ENCODE measurements at places on chromosomes 16 and 17.
A peak's percentile ranks its signal among the peaks of the same experiment; 100 is the strongest.

- DNase-seq = no peak
Observed at GRCh38 chr16:88282564-88283395, 100.0 kb upstream of the ZNF469 start.

GRCh38 chr17:39687101-39687545, 734 bp downstream of the PGAP3 start:
- DNase-seq = no peak

DNA sequence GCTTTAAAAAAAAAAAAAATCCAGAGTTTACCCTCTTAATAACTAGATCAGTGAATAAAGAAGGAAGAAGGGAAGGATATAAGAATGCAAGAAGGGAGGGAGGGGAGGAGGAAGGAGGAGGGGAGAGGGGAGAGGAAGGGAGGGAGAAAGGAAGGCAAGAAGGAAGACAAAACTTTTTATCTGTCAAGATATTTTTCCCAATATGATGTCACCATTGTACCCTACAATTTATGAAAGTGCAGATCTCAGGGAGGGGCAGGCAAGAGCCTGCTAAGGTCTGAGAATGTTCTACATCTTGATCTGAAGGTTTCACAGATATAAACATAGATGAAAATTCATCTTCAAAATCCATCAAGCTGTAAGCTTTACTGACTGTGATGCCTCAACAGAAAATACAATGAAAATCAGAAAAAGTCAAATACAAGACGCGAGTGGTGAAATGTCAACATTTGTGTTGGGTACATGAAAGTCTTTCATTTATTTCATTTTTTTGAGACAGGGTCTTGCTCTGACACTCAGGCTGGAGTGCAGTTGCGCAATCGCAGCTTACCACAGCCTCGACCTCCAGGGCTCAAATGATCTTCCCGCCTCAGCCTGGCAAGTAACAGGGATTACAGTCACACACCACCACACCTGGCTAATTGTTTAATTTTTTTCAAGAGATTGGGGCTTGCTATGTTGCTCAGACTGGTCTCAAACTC, 57.1 kb upstream of the EMP2 start:
- DNase-seq = peak; percentile 23

DNA sequence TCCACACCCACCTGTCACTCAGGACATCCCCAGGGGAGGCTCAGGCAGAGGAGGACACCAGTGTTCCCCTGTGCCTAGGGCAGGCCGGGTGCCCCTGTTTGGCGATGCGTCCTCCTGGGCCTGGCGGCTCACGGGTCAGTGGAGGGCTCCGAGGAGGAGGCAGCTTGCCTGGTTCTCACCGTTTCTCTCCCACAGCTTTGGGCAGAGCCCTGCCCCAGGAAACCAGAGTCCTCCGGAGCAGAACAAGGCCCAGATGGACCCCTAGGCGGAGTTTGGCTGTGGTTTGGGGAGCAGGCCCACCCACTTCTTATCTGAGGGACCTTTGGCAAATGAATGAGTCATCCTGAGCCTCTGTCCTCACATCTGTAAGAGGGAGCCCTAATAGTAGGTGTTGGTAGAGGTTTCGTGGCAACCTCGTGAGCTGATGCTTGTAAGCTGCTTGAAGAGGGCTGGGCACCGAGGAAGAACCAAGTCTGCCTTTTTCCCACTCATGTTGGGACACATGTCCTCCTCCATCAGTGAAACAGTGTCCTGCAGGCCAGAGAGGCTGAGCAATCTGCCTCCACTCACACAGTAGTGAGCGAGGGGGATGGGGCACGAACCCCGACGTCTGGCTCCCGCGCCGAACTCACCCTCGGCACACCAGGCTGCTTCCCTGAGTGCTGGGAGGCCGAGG, 247.0 kb upstream of the CIBAR2 start:
- no peak for DNase-seq

- DNase-seq = no peak
Observed at GRCh38 chr17:7427549-7427948, 1.1 kb upstream of the SPEM3 start.

DNA sequence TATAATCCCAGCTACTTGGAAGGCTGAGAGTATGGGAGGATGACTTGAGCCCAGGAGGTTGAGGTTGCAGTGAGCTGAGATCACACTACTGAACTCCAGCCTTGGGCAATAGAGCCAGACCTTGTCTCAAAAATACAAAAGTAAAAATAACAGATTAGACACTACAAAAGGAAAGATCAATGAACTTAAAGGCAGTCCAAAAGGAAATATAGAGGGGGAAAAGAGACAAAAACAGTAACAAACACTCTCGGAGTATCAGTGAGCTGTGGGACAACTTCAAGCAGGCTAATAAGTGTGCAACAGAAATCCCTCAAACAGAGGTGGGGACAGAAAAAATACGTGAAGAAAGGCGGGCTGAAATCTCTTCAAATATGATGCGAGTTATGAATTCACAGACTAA, 58.8 kb downstream of the CPPED1 start:
- DNase-seq = no peak

DNA sequence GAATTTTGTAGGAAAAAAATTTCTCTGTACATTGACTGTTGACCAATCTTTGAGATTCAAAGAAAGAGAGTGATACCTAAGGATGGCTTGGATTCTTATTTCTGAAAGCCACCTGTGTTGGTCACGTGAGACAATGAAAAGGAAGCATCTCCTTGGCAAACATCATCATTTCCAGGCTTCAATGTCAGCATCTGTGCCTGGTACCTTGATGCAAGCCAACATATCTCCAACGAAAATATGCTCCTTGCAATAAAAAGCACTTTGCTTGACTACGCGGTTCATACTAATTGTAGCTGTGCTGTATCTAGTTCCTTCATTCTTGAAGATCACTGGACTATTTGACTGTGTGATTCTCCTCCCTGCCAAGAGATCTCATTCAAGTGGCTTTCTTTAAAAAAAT, 503.4 kb upstream of the PSMD7 start:
- DNase-seq = no peak

- no peak for DNase-seq
Observed at GRCh38 chr17:59491353-59492090, 73.9 kb upstream of the DHX40 start.

GRCh38 chr17:33175562-33175961, 117.5 kb downstream of the ASIC2 start:
- DNase-seq = no peak

- DNase-seq = no peak
Observed at GRCh38 chr16:85079785-85080570, 32.3 kb downstream of the CIBAR2 start.

- DNase-seq = no peak
Observed at GRCh38 chr16:52781005-52781630, 234.2 kb upstream of the TOX3 start.

- DNase-seq = no peak
Observed at GRCh38 chr17:428414-428813, 75.8 kb upstream of the RPH3AL start.

DNA sequence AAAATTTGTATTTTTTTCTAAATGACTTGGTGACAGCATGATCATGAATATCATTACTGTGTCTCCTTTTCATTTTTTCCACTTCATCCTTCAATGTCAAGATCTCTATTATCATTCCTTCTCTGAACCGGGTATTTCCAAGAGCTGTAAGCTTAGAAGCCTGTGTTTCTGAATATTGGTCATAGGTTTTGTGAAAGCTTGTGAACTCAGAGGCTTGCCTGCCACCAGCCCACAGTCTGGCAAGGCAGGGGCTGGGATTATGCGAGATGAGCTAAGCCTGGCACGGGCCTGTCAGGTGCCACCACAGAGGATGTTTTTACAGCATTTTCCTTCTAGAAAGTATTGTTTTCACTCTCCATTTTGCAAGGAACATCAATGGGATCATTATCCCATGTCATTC, 92.8 kb downstream of the MYH10 start:
- DNase-seq = no peak
